ENCODE measurements at places on chromosomes 16 and 17. TPM values are rescaled to one million over a fixed set of nuclear protein-coding genes. Genes with fewer than 3 reads are reported as not detected.

DNA sequence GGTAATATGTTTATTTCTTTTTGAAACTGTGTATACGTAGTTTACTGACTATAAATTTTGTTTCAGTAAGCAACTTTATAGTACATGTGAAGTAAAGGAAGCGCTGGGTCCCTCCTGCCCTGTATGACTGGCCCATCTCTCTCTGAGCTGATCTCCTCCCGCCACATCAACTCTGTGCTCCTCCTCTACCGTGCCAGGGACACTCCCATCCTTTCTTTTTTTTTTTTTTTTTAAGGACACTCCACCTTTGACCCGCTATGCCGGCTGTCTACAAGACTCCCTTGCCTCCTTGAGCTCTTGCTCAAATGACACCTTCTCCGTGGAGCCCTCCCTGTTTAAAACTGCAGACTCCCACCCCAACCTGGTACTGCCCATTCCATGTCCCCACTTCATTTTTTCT, 35.5 kb downstream of the ERN1 start:
- no peak overlapping the region for H3K4me3 ChIP-seq
- H3K27me3 ChIP-seq = no peaks in the 10 kb centered on the region
- H3K27ac ChIP-seq = no peak overlapping the region
- peaks cover 43% of the 10 kb centered on the region for H3K36me3 ChIP-seq

DNA sequence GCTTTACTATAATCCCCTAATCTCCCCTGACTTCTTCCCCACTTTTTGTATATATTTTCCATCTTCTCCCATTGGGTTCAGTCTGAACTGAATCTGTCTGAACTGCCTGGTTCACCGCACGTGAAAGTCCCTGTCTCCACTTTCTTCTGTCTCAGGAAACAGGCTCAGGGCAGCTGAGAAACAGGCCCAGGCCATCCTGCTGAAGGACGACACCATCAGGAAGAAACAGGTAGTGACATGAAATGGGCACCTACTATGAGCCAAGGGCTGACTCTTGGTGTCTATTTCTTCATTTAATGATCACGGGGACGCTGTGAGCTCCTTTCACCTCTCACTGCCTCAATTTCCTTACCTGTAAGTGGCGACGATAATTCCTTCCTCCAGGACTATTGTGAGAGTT, 90.5 kb upstream of the HSBP1 start:
- H3K27me3 ChIP-seq = peaks cover 6% of the 10 kb centered on the region
- H3K4me1 ChIP-seq = no peaks in the 10 kb centered on the region
- H3K4me3 ChIP-seq = no peak overlapping the region
- no peaks in the 10 kb centered on the region for H3K36me3 ChIP-seq
- no peak for DNase-seq
- H3K27ac ChIP-seq = no peak overlapping the region

- peaks cover 21% of the 10 kb centered on the region for H3K4me1 ChIP-seq
- peaks cover 11% of the 10 kb centered on the region for H3K27me3 ChIP-seq
- H3K27ac ChIP-seq = no peak overlapping the region
- H3K4me3 ChIP-seq = no peak overlapping the region
- DNase-seq = no peak
Observed at GRCh38 chr17:42647778-42648177, 11.3 kb upstream of the TUBG2 start.

DNA sequence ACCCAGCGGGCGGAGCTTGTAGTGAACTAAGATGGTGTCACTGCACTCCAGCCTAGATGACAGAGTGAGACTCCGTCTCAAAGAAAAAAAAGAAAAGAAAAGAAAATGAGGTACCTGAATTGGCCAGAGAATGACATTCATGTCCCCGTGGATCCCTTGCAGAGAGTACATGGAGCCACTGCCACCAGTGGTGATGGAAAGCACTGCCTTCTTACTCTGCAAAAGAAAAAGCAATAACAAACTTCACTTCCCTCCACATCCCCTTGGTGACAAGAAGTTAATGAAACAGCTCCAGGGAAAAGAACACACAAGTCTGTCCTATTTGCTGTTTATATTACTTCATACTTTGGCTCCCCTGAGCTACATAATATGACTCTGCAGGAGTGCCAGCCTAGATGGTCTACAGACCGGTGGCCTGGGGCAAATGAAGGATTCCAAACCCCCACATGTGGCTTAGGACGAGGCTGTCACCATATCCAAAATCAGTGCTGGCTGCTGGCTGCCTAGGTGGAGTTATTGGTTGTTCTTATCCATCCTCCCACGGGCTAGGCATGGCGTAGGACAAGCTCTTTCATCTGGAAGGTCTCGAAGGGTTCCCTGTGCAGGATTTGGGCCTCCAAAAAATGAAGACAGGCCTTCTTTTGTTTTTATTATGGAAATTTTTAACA, 13.3 kb downstream of the NQO1 start:
- no peak overlapping the region for H3K27ac ChIP-seq
- H3K36me3 ChIP-seq = peaks cover 24% of the 10 kb centered on the region
- H3K27me3 ChIP-seq = no peaks in the 10 kb centered on the region
- 0 out of 2 replicates have a peak, but pooled peaks cover 1% of the 10 kb centered on the region for H3K4me1 ChIP-seq
- H3K4me3 ChIP-seq = no peak overlapping the region

Gene NOTUM
- 160 TPM for total RNA-seq

DNA sequence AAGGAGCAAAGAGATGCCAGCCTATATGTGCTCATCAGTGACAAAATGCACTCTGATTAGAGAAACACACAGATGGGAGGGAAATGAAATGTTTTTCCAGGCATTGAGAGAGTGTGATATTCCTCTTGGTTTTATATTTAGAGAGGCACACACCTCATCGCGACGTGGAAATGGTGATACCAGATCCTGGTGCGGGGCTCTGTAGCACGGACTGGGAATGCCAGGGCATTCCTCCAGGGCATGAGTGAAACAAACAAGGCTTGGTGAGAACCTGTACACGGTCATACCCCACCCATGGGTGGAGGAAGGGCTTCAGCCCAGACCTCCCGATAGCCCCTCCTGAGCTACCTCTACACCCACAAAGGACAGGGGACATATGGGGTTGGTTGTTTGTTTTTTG, 280.2 kb downstream of the C16orf95 start:
- H3K4me1 ChIP-seq = no peaks in the 10 kb centered on the region
- H3K27ac ChIP-seq = no peak overlapping the region
- H3K36me3 ChIP-seq = no peaks in the 10 kb centered on the region
- DNase-seq = no peak
- H3K27me3 ChIP-seq = no peaks in the 10 kb centered on the region
- H3K4me3 ChIP-seq = no peak overlapping the region

DNA sequence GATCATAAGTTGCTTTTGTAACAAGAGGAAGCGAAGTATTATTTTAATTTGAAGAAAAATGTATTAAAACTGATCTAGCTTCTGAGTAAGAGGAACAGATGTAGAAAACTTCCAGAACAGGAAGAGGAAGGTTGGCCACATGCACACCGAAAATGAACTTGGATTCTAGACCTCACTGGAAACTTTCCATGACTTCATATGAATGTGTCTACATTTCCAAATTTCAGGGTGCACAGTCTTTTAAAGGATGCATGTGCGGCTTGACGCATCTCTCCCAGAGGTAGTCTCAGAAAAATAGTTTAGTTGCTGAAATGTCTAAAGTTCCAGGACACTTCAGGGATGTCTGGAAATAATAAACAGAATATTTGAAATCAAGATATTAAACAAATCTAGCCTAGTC, 275.1 kb upstream of the MYOCD start:
- DNase-seq = no peak
- H3K27ac ChIP-seq = no peak overlapping the region
- H3K27me3 ChIP-seq = no peaks in the 10 kb centered on the region
- H3K4me3 ChIP-seq = no peak overlapping the region
- H3K4me1 ChIP-seq = no peaks in the 10 kb centered on the region
- H3K36me3 ChIP-seq = no peaks in the 10 kb centered on the region

DNA sequence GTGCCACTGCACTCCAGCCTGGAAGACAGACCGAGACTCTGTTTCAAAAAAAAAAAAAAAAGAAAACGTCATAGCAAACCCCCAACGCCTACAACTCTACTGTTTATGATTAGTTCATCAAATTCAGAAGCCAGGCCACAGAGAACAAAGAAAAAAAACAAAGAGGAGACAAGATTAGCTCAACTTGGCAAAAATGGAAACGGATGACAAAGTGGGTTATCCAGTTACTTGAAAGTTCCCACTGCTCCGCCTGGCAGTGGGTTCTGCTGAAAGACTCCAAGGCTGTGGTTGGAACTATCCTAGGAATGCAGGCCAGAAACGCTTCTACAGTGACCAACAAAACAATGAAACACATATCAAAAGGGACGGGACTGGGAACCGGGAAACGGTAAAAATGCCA, 53.1 kb downstream of the MRM3 start:
- no peaks in the 10 kb centered on the region for H3K36me3 ChIP-seq
- H3K4me1 ChIP-seq = no peaks in the 10 kb centered on the region
- DNase-seq = peak; percentile 47
- H3K27me3 ChIP-seq = no peaks in the 10 kb centered on the region

Gene COPZ2
- 1.5 TPM for total RNA-seq

Gene CARD14
- total RNA-seq = 0.11 TPM

Gene MYOCD
- not detected for total RNA-seq

Gene CCDC200
- total RNA-seq = not detected

Gene STAC2
- total RNA-seq = not detected

GRCh38 chr17:14351493-14351892, 50.6 kb downstream of the HS3ST3B1 start:
- H3K27me3 ChIP-seq = no peaks in the 10 kb centered on the region
- peaks cover 6% of the 10 kb centered on the region for H3K4me1 ChIP-seq
- H3K27ac ChIP-seq = no peak overlapping the region
- H3K36me3 ChIP-seq = peaks cover 10% of the 10 kb centered on the region
- H3K4me3 ChIP-seq = no peak overlapping the region
- DNase-seq = no peak

Gene SPEM1
- not detected for total RNA-seq

Gene NPIPB9
- total RNA-seq = 1.0 TPM

DNA sequence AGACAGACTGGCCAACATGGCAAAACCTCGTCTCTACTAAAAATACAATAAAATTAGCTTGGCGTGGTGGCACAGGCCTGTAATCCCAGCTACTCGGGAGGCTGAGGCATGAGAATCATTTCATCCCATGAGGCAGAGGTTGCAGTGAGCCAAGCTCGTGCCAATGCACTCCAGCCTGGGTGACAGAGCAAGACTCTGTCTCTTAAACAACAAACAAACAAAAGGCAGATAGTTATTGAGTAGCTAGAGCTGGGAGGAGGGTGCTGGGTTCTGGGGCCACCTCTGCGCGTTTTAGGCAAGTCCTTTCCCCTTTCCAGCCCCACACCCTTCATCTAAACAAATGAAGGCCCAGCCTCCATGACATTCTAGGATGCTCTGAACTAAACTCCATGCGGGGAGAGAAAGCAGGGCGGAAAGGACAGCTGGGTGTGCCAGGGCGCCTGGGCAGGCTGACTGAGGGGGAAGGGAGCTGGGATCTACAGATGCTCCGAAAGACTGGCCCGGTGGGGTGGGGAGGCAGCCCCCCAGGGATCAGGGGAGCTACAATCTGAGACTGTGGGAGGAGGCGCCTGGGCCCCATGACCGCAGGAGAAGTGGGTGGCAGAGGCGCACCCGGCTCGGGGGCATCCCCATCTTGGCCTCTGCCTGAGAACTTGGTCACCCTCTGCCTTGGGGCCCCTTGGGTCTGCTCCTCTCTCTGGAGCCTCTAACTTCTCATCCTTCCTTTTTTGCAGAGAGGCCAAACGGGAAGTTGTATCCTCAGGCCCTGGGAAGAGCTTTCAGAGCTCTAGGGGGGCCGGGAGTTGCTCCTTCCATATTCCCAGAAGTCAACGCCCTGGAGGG, 910 bp downstream of the ITGAL start:
- peaks cover 3% of the 10 kb centered on the region for H3K27me3 ChIP-seq
- no peak for DNase-seq
- no peaks in the 10 kb centered on the region for H3K36me3 ChIP-seq
- peaks cover 50% of the 10 kb centered on the region for H3K4me1 ChIP-seq
- no peak overlapping the region for H3K4me3 ChIP-seq
- H3K27ac ChIP-seq = no peak overlapping the region

GRCh38 chr16:86569701-86570447, 3.2 kb downstream of the FOXC2 start:
- DNase-seq = no peak
- H3K36me3 ChIP-seq = no peaks in the 10 kb centered on the region
- H3K4me3 ChIP-seq = no peak overlapping the region
- H3K27ac ChIP-seq = no peak overlapping the region
- no peaks in the 10 kb centered on the region for H3K4me1 ChIP-seq
- H3K27me3 ChIP-seq = peaks cover 22% of the 10 kb centered on the region

- no peaks in the 10 kb centered on the region for H3K27me3 ChIP-seq
- H3K36me3 ChIP-seq = no peaks in the 10 kb centered on the region
- no peak overlapping the region for H3K4me3 ChIP-seq
- H3K4me1 ChIP-seq = peaks cover 11% of the 10 kb centered on the region
- no peak overlapping the region for H3K27ac ChIP-seq
Observed at GRCh38 chr17:76650504-76650903, 6.9 kb upstream of the ST6GALNAC1 start.

DNA sequence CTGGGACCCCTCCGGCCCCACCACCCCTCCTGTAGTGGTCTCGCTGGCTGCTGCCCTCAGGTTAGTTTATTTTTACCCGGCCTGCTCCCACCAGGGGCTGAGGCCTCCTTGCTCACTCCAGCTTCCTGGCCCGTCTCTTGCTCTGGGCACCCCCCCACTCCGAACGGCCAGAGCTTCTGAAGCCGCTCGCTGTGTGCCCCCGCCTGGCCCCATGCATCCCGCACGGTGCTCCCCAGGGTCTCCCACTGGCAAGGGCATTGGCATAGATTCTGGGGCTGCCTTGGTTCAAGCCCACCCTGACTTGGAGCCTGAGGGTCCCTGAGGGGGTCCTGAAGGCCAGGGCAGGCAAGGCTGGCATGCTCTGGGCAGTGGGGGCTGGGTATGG, 186.4 kb downstream of the SEC14L1 start:
- no peak overlapping the region for H3K27ac ChIP-seq
- H3K36me3 ChIP-seq = peaks cover 12% of the 10 kb centered on the region
- no peak for DNase-seq
- no peak overlapping the region for H3K4me3 ChIP-seq
- H3K4me1 ChIP-seq = peaks cover 72% of the 10 kb centered on the region

GRCh38 chr16:50469744-50470321, 78.4 kb upstream of the NKD1 start:
- H3K27ac ChIP-seq = peak overlapping the region; percentile 92
- H3K36me3 ChIP-seq = no peaks in the 10 kb centered on the region
- no peaks in the 10 kb centered on the region for H3K27me3 ChIP-seq
- no peak for DNase-seq
- no peak overlapping the region for H3K4me3 ChIP-seq

GRCh38 chr16:79009896-79010295, 590.6 kb downstream of the MAF start:
- no peaks in the 10 kb centered on the region for H3K4me1 ChIP-seq
- no peak overlapping the region for H3K4me3 ChIP-seq
- DNase-seq = no peak
- H3K36me3 ChIP-seq = no peaks in the 10 kb centered on the region

Gene MARVELD3
- 5.6 TPM for total RNA-seq

DNA sequence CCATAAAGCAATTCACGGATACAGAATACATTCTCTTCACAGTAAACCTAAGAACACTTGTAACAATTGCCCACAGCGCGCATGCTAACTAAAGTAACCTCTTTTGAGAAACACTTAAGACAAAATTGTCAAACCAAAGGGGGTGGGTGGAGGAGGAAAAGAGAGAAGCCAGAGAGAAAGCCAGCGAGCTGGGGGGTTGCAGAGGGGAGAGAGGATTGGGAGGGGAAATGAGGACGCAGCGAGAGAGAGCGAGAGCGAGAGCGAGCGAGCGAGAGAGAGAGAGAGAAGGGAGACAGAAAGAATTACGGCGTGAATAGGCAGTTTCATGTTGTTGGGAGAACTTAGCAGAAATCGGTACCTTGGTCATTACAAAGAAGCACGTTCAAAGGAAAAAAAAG, 1.6 kb upstream of the HOXB7 start:
- no peak for DNase-seq
- H3K4me1 ChIP-seq = peaks cover 23% of the 10 kb centered on the region
- no peak overlapping the region for H3K27ac ChIP-seq
- H3K4me3 ChIP-seq = no peak overlapping the region

Gene EPN3
- 0.95 TPM for total RNA-seq

GRCh38 chr16:67460168-67460567, 20.8 kb downstream of the ATP6V0D1 start:
- peaks cover 22% of the 10 kb centered on the region for H3K4me1 ChIP-seq
- peaks cover 4% of the 10 kb centered on the region for H3K36me3 ChIP-seq
- no peak for DNase-seq
- no peaks in the 10 kb centered on the region for H3K27me3 ChIP-seq

All from HepG2 (cell line).